ENCODE measurements at places on chromosomes 12 and 14.
A peak's percentile ranks its signal among the peaks of the same experiment; 100 is the strongest.

DNA sequence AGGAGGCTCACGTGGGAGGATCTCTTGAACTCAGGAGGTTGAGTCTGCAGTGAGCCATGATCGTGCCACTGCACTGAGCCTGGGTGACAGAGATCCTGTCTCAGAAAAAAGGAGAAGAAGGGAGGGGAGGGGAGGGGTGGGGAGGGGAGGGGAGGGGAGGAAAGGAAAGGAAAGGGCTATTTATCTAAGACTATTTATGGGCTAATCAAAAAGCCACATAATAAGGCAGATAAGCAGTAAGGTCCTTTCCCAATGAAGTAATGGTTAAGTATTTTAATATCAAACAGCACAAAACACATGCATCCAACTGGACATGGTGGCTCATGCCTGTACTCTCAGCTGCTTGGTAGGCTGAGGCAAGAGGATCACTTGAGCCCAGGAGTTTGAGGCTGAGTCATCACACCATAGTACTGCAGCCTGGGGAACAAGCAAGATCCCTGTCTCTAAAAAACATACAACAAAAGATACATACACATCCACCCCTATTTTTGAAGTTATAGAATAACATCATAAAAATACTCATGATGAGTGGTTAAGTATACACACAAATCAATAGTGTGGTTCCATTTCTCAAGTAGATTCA, 9.7 kb downstream of the PAWR start:
- DNase-seq = peak; percentile 35

DNA sequence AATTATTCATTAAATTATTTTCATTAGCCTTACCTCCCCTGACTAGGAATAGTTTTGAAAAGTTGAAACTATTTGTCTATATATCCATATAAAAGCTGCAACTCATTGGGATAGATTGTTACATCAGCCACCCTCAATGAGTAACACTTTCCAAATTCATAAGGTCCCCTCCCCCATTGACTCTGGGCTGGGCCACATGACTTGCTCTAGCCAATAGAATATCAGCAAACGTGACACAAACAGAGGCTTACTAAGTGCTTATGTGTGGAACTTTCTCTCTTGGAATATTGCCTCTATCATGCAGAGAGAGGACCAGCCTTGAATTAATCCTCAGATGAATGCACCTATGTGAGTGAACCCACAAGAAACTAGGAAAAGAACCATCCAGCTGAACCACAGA, 213.7 kb downstream of the CCDC59 start:
- DNase-seq = no peak

- peak; percentile 87 for DNase-seq
Observed at GRCh38 chr12:79083181-79083580, 218.6 kb downstream of the SYT1 start.

GRCh38 chr12:41073633-41074472, 114.3 kb upstream of the PDZRN4 start:
- no peak for DNase-seq

GRCh38 chr12:7834701-7835100, 38.0 kb downstream of the SLC2A14 start:
- no peak for DNase-seq

GRCh38 chr14:91947475-91948184, at the start of gene FBLN5:
Gene FBLN5 (minus strand): TSS chr14:91947694. CDS start chr14:91947229, 465 bp downstream.
- DNase-seq = peak; percentile 50

GRCh38 chr14:99441157-99441870, 39.3 kb downstream of the SETD3 start:
- DNase-seq = no peak
